ENCODE measurements at places on chromosomes 6 and 20.

- no peak for DNase-seq
These were observed 131.4 kb downstream of the BMP2 start for GRCh38 chr20:6898928-6899327.

- no peak for DNase-seq
These were observed 6.3 kb upstream of the FOXA2 start for GRCh38 chr20:22590662-22591061.

- no peak for DNase-seq
These were observed 35.2 kb downstream of the DOK5 start for GRCh38 chr20:54510541-54511129.

DNA sequence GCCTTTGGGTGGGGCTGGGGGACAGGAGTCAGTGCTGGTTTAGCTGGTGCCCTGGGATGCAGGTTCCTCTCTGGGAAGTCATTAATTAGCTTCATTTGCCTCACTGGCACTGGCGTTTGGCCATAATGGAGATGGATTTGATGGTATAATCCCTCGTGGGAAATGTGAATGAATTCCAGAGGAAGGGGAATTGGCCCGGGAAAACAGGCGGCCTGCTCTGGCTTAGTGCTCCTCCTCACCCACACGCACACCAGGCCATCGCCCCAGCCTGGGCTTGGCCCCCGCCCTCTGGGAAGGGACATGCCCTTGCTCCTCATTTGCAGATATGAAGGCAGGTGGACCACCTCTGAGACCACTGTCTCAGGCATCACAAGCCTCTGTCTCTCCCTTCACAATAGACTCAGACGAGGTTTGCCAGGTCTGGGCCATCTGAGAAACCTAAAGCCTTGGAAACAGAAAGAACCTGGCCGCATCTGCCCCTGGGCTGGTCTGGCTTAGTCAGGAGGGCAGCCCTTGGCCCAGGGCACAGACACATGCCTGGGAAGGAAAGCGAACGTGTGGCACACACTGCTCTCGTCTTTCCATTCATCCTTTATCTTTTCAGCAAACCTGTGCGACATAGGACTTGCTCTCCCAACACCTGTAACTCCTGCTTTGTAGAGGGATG is 199.2 kb upstream of the CDH4 start:
- no peak for DNase-seq

- no peak for DNase-seq
These were observed 2.1 kb downstream of the GABRR2 start for GRCh38 chr6:89313006-89313405.

GRCh38 chr6:2818593-2818992 is 23.1 kb downstream of the SERPINB1 start:
- DNase-seq = no peak

- no peak for DNase-seq
These were observed 17.1 kb downstream of the B4GALT5 start for GRCh38 chr20:49696594-49696993.
